ENCODE measurements at places on chromosomes 5 and 9.

- DNase-seq, result no peak
Observed at GRCh38 chr5:99156688-99157087, 227.9 kb upstream of the CHD1 start.

- DNase-seq, result no peak
Observed at GRCh38 chr9:135901826-135902225, 5.5 kb downstream of the CAMSAP1 start.

- no peak for DNase-seq
Observed at GRCh38 chr5:173812811-173813550, 75.2 kb upstream of the CPEB4 start.

DNA sequence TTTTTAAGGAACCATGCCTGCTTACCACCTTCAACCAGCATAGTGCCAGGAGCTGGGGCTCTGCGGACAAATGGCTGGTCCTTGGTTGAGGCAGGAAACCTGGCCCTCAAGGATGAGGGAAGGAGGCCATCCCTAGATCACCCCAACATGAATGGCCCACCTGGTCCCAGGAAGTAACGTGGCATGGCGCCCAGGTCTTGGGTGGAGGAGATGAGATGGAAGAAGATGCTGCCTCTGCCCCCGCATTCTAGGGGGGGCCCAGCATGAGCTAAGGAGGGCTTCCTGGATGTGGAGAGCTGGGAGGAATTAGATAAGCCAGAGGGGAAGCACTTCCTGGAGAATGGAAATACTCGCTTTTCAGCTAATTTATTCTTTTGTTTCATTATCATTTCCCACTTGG, 95.0 kb downstream of the DAB2IP start:
- DNase-seq, result no peak

DNA sequence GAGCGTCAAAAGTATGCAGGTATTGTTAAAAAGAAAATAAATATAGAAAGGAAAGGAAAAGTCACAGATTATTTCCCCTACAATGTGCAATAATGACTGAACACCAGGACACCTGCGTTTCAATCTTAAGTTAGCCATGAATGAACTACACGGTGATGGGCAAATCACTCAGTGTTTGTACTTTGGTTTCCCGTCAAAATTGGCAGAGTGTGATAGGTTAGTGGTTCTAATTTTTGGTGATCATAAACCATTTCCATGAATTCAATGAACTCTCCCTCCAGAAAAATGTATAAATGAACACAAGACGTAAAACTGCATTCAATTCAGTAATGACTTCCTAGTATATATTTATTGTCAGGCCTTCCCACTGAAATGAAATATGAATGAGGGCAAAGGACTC, 59.0 kb upstream of the ITGA1 start:
- DNase-seq, result no peak

DNA sequence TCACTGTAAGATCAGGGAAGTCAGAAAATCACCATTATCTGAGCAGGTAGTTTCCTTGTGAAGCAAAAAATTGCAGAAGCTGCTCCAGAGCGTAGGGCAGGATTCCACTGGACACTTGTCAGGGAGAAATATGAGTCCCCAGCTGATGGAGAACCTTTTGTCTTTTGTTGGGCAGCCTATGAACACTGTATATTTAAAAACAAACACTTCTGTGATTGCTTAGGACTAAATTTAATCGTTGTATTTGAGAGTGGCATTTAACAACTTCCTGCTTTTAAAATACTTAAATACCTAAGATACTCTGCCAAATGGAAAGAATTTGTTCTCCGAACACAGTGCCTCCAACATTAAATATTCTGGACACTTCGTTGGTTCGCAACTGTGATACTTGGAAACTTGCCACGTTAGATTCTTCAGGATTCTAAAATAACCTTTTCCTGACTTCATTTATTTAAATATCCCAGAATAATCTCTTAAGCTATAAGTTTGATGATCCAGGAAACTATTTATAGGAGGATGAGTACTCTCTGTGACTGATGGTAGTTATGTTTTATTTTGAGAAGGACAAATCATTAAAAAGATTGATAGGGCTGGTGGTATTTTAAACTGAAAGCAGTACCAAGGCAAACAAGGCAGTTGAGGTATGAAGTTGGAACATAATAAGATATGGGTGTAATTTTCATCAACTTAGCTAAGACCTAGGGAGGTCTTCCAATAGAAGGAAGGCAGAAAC, 2.7 kb upstream of the HSPA4 start:
- no peak for DNase-seq

DNA sequence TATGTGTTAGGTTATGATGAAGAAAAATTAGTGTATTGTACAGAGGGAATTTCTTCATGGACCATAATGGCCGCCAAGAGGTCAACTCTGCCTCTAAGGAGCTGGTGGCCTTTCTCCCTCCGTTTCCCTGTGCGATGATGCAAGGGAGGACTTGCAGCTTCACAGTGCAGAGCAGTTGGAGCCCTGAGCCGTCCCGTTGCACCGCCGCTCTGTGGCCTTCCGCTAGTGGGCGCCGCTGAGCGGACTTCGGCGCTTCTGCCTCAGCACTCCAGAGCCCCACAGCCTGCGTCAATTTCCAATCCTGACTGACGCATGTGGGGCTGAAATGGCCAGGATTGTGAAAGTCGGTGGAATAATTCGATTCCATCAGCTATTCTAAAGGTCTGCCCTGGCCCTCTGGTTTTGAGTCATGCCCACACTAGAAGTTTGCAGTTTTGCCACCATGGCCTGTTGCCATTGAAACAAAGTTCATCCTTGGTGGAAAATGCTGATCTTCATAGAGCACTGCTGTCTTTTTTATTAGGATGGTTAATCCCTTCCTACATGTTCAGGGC, 22.7 kb upstream of the LECT2 start:
- no peak for DNase-seq

GRCh38 chr5:166188501-166189325, 2102.7 kb upstream of the WWC1 start:
- DNase-seq, result no peak
